CD4-positive, alpha-beta T cell treated with Interferon alpha-2 for 1 hour (primary cell): ENCODE measurements at places on chromosomes 5 and 9.

GRCh38 chr5:107388141-107388861, 282.4 kb downstream of the EFNA5 start:
- DNase-seq: no peak

DNA sequence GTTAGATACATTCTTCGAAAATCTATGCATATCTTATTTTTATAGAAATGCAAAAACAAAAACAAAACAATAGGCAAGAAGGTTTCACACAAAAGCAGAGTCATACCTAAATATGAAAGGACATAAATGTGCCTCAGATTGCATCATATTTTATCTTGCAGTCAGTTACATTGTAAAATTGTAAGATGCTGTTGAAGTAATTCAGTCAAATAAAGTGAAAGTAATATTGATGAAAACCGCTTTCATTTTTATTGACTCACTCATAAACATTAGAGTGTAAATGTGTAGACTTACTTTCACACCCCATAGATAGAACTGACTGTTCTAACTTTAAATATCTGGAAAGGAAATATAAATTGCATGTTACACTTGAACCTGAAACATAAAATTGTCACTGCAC, 931.5 kb upstream of the NUDT12 start:
- DNase-seq: no peak

DNA sequence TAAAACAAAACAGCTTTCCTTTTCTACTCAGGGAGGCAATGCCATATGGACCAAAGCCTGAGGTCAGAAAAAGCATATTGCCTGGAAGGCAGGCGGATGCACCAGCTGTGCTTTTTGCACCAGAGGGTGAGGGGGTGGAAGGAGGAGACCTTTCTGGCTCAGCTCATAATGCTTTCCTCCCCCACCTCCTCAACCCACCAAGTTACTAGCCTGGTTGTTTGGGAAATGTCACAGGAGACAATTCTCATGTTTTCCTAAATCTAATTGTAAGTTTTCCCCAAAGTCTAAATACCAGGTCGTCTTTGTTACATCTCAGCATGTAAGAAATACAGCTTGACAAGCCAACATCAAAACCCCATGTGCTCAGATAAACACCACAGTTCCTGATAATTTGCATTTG, 72.6 kb upstream of the DMRTA1 start:
- DNase-seq: no peak

DNA sequence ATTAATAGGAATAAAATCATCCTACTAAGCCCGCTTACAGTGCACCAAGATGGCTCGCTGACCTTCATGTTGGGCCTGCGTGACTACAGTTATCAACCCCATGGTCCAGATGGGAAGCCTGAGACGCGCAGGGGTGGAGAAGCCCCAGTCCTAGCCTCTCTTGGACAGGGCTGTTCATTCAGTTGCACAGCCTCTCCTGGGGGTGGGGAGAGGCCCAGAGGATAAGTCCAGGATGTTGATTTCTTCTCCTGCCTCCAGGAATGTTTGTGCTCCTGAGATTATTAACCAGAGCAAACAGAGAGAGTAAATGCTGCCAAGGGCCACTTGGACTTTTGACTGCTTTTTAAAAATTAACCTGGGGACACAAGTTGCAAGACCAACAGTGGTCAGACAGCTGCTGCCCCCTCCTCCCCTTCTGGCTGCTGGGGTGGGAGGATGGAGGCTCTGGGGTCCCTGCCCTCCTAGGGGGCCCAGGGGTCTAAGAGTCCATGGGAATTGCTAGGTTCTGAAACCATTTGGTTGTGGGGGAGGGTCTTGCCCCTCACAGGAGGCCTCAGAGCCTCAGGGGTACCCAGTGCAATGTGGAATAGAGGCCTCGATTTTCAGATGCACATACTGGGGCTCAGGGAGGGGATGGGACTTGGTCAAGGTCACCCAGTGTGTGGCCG, 2.8 kb upstream of the AMBP start:
- no peak for DNase-seq

DNA sequence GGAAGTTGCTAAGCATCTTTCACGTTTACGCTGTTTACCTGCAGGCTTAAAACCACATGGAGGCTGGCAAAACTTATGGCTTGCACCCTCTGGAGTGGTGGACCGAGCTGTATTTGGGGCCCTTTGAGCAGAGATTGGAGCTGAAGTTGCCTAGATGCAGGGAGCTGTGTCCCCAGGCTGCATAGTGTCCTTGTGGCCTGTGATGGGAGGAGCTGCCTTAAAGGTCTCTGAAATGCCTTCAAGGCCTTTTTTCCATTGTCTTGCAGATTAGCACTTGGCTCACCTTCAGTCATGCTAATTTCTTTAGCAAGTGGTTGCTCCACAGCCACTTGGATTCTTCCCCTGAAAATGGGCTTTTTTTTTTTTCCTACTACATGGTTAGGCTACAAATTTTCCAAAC, 81.5 kb upstream of the CHD1 start:
- no peak for DNase-seq

- DNase-seq: no peak
These were observed 65.0 kb downstream of the UGCG start for GRCh38 chr9:111961575-111961974.

GRCh38 chr9:134297576-134297975, 28.7 kb upstream of the RXRA start:
- DNase-seq: no peak

DNA sequence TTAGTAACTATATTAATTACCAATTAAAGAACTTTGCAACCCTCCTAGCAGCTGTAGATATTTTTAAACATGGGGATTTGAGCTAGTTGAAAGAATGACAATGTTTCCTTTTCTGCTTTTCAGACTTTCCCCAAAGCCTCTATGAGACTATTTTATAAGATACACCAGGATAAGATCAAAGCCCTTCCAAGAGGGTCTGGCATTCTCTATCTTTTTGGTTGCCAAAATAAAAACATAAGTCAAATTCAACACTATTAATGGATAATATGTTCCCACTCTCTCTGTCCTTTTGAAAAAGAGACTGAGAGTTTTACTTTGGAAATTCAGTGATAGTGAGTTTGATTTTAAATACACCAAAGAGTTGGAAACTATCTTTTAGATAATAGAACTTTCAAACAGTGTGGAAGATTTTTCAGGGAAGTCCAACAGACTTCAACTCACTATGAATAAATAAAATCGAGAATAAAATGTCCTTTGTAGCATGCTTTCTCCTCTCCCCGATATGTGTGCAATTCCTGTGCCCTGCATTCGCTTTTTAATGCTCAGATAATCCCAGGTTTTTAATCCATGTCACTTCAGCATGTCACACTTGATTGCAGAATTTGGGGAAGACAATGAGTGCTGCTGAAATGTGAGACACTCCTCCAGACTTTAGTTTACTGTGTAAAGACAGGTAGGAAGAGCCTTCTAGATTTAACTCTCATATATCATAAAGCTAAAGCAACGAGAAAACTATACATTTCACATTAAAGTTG, 1095.7 kb upstream of the DMAC1 start:
- no peak for DNase-seq

GRCh38 chr9:107815782-107816560, 326.4 kb upstream of the KLF4 start:
- no peak for DNase-seq

DNA sequence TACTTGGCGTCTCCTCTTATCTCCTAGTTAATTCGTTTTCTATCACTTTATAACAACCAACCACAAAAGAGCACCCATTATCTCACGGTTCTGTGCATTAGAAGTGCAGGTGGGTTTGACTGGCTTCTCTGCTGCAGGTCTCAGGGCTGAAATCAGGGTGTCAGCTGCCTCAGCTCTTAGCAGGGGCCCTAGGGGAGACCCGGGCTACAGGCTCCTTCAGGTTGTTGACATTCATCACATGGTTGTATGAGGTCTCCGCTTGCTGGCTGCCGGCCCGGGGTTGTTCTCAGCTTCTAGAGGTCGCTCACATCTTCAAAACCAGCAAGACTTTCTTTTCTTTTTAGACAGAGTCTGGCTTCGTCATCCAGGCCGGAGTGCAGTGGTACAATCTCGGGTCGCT, 2.9 kb upstream of the ZMYND19 start:
- no peak for DNase-seq

DNA sequence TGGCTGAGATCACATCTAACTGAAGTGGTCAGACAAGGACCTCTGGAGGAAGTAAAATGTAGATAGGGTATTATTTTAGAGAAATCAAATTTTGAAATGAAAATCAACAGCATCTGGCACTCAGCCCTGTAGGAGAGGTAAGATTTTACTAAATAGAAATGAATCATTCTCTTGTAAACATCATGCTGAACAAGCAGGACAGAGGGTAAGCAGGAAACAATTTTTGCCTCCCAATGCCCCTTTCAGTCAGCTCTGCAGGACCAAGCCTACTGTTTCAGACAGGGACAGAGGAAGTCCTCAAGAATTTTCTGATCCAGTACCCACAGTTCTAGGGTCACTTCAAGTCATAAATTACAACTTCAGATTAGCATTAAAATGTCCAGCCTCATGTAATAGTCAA, 190.1 kb downstream of the ESM1 start:
- DNase-seq: no peak

- no peak for DNase-seq
These were observed 53.8 kb downstream of the UBE2QL1 start for GRCh38 chr5:6502421-6502820.

DNA sequence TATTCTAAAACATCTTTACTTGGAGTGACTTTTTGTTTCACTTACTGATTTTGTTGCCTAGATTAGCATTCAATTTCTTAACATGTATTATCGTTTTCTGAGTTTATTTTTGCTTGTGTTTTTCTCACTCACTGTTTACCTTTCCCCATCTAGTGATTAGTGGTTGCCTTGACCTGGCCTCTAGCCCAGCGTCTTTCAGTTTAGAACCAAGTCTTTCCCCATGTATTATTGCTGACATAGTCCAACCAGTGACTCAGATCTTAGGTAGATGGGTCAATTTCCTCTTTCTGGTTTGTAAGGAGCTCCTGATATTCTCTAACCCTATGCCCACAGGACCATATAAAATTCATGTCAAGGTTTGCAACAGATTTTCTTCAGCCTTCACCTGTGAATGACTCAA, 135.5 kb downstream of the PRR16 start:
- no peak for DNase-seq

GRCh38 chr5:156119692-156120091, 207.3 kb upstream of the SGCD start:
- no peak for DNase-seq

DNA sequence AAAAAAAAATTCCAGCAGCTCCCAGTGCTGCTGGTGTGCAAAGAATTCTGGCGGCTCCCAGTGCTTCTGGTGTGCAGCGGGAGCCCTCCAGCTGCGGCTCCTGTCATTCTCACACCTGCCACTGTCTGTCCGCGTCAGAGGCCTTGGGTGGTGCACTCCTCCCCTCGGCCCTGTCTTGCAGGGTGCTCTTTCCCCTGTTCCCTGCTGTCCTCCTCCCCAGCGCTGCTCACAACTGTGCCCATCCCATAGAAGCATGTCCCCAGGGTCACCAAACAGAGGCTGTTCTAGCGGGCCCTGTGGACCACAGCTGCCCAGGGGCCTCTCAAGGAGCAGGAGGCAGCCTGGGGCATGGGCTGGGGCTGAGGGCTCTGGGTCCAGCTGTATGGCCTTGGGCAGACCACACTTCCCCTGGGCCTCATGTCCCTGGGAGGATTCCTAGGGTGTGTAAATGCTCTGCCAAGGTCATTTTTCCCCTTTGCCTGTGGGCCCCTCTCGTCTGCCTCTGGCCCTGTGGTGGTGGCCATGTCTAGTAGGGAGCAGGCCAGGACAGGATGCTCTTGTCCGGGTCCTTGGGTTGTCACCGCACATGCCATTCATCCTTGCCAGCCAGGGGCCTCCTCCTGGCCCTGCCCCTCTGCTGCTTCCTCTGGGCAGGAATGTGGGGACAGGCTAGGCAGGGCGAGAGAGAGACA, 68.2 kb downstream of the PHF2 start:
- no peak for DNase-seq

DNA sequence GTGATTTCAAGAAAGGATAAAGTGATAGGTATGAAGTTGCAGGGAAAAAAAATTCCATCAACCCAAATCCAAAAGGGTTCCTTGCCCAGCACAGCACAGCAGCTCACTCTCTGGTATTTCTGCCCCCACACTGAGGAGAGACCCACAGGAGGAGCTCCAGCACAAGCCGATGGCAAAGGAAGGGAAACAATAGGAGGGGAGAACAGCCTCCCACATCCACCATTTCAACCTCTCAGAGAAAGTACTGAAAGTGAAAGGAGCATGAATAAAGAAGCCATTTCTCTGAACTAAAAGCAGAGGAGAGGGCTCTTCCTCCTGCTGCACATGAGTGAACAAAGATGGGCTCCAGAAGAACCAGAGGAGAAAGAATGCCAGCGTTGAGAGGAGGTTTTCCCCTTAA, 54.9 kb upstream of the ZSWIM6 start:
- DNase-seq: no peak

DNA sequence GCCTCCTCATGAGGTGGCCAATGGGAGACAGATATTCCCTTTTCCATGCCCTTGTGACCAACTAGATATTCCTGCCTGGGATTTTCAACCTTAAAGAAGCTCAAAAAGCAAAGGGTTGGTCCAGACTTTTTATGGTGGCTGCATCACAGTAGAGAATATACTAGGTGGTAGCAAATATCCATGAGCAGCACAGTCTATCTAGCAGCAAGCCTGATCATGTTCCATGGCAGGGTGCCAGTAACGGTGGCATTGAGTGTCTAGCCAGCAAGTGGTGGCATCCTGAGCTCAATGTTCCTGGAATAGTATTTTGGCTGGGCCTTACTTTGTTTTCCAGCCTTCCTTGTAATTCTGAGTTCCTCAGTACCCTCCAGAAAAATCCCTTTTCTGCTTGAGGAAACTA, 25.8 kb downstream of the CDC25C start:
- DNase-seq: no peak

- no peak for DNase-seq
These were observed 322.5 kb upstream of the SLC24A2 start for GRCh38 chr9:20111173-20111843.

DNA sequence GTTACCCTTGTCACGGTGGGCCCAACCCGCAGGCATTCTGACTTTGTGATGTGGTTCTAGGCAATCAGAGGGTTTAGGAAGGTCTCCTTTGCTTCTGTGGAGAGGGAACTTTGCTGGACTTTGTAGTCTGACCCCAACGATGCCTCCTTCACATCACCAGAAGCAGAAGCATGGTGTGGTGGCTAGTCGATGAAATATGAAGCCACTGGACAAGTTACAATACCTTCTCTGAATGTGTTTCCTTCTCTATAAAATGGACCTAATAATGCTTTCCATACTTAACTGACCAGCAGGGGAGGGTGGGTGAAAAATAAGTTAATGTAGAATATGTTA, 607 bp downstream of the SPEF2 start:
- DNase-seq: no peak

DNA sequence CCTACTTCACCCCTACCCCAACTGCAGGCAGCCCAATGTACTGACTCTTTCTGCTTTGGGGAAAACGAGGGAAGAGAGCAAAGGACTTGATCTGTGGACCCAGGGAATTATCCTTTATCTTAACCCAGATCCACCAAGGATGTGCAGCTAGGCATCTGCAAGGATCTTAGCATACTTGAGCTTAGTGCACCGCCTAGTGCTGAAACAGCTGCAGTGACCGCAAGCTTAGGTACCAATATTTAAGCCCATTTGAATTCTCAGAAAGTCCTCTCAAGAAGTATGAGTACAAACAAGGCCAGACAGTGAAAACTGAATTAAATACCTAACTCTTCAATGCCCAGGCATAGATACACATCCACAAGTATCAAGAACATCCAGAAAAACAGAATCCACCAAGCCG, 576.7 kb upstream of the ADAMTS16 start:
- DNase-seq: no peak

- DNase-seq: no peak
These were observed at the start of gene PHF2 for GRCh38 chr9:93576258-93577077. PHF2 (plus strand) TSS chr9:93576584; CDS start chr9:93576774, 190 bp downstream.

GRCh38 chr5:178368274-178368673, 135.7 kb upstream of the PHYKPL start:
- no peak for DNase-seq
